GOT3 (cell line): ENCODE measurements at places on chromosomes 6 and 20.

DNA sequence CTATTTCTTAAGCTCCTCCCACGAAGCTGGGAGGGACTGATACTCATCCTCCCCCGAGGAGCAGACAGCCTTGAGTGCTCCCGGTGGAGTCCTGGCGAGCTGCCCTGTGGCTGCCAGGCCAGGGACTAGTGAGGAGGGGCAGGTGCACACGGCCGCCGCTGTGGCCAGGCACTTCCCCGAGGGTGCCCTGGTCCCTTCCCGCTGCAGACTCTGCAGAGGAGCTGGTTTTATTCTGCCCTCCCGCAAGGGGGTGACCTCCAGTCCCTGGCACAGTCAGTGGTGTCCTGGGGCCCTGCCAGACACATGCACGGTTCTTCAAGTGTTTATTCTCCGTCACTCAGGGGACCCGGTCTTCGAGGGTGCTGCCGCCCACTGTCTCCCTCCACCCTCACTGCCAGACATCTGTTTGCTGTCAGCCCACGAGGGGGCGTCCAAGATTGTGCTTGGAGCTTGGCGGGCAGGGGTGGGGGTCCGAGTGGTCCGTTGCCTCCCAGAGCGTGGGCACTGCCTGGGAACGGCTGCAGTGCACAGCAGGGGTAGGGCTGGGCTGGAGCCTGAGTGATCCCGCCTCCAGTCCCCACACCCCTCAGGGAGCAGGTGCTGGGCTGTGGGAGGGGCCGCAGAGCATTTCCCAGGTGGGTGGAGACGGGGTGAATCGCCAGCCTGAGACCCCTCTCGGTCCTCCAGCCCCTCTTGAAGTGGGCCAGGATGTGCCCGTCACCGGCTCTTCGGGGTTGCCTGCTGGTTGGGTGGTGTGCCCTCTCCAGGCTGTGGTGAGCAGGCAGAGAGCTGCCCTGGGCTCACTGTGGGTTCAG, 3.1 kb upstream of the CABLES2 start:
- no peak for DNase-seq

GRCh38 chr6:118383924-118384323, 164.2 kb upstream of the PLN start:
- no peak for DNase-seq

DNA sequence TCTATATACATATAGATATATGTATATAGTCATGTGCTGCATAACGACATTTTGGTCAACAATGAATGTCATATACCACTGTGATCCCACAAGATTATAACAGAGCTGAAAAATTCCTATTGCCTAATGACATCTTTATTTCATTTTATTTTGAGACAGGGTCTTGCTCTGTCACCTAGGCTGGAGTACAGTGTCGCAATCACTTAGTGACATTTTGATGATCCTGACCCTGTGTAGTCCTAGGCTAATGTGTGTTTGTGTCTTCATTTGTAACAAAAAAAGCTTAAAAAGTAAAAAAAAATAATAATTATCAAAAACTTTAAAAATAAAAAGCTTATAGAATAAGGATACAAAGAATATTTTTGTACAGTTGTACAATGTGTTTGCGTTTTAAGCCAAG, 4.0 kb upstream of the FAM8A1 start:
- no peak for DNase-seq

DNA sequence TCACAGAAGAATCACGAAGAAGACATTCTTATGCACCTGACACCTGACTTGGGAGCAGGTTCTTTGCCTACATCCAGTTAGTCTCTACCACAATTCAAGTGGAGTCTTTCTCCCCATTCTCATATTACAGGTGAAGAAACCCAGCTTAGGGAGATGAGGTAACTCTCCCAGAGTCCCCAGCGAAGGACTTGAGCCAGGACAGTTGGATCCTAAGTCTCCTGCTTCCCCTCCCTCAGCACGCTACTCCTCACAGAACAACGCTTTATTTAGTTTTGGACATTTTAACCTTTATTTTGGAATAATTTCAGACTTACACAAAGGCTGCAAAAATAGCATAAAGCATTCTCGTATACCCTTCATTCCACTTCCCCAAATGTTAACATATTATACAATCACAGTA, 824 bp upstream of the CSTL1 start:
- no peak for DNase-seq
